ENCODE measurements at places on chromosomes 1 and 21.

DNA sequence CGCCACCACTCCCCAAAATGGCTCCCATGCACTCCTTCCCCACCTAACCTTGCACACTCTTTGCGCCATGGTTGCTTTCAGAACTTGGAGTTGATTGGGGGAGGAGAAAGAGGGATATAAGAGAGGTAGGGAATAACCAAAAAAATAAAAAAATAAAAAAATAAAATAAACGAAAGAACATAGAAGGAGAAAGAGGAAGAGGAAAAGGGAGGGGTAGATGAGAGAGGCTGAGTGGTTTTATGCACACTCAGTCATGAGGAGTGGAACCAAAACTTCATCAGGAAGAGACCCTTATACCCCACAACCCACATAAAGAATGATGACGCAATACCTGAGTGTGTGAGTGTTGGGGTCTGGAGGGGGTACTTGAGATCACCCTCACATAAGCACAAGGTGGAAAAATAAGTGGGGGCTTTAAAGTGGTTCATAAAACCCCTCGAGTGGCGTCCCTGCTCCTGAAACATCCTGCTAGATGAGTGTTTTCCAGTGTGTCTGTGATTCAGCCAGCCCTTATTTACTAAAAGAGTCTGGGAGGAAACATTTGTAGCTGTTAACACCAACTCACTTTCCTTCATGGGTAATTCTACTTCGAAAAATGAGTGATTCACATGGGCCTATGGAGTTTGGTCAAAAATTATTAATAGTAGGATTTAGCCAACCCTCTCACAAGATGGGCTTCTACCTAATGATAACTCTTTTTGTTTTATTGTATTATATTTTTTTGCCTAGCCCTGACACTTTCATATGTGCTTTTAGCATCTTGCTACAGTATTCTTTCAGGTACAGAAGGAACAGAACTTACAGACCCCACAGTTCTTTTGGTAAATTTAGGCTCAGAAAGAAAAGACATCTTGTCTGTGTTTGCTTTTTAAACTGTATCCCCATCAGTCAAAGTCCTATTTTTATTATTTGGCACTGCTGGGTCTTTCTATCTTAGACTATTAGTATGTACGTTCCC lies 5.2 kb downstream of the SLAMF1 start:
- DNase-seq: no peak

DNA sequence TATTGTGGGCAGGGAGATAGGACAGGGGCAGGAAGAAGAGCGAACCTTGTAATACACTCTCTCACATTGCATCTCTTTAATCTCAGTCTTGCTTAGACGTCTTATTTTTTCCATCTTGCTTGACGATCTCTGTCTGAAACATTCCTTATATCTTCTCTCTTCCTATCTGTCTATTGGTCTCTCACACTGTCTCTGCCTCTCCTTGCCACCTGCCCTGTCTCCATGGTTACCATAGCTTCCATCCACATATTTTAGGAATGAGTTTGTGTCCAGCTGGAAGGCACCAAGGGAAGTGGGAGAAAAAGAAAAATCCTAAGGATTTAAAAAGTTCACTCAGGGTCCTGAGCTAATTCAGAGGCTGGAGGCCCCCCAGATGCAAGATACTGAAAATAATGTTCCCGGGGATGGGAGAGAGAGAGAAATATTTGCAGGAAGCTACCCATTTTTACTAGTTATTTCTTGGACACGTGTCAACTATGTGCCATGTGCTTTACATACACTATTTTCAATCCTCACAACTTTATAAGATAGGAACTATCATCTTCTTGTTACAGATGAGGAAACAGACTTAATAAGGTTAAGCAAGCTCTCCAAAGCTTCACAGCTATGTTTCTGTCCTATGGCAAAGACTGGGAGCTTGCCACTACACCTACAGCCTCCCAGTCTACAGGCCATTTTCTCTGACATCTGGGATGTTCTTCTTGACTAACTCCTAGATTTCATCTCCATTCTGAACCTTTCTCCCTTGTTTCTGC lies 933 bp downstream of the ANKRD34A start:
- DNase-seq: no peak

- no peak for DNase-seq
These were observed 32.9 kb downstream of the TENT5C start for GRCh38 chr1:117638759-117639158.

DNA sequence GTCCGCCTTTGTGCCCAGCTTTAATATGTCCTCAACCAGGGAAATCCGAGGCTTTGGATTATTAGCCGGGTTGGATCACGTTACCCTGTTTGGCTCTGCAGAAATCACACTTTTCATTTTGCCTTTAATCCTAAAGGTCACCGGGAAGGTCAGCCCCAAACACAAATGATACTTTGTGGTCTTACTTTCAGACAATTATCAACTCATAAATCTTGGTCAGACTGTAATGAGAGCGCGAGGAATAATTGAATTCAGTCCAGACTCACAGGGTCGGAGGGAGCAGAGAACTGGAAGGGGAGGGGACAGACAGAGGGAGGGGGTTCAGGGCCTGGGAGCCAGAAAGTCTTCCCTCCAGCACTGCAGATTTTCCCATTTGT lies 91.7 kb upstream of the NFIA start:
- no peak for DNase-seq

GRCh38 chr1:112530832-112531231 lies 22.1 kb downstream of the WNT2B start:
- DNase-seq: no peak

- DNase-seq: no peak
These were observed 130.0 kb upstream of the ZNHIT6 start for GRCh38 chr1:85838238-85838637.

Measured in activated gamma-delta T cell treated with Interleukin-2 at 50 U/mL for 16 hours (primary cell).